Activated T-helper 1 cell treated with anti-CD3 and anti-CD28 coated beads, Interleukin-12 subunit alpha, Interleukin-12 subunit beta, Interleukin-2, Interleukin-4 antibody, amounts not matched to agents 30 ng/mL and 10 ng/mL and 1 ng/mL, durations not matched to agents 14 hours and 24 hours and 36 hours (primary cell): ENCODE measurements at places on chromosomes 2 and 18.

DNA sequence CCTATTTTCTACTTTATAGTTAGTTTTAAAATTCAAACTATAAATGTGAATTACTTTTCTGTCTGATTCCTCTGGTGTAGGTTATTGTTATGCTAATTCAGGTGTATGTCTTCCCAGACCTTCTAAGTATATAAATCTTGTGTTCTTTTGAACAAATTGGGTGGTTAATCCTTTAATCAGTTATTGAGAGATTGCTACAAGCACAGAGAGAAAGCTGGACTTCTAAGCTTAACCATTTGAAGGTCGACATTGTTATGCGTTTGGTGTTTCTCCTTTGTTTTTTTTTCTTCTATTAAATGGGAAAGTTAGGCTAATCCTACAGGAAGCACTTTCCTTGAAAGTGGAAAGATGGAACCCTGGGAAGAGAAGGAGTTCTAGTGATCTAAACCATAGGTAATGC is 592.6 kb downstream of the SLC4A3 start:
- no peak for DNase-seq

DNA sequence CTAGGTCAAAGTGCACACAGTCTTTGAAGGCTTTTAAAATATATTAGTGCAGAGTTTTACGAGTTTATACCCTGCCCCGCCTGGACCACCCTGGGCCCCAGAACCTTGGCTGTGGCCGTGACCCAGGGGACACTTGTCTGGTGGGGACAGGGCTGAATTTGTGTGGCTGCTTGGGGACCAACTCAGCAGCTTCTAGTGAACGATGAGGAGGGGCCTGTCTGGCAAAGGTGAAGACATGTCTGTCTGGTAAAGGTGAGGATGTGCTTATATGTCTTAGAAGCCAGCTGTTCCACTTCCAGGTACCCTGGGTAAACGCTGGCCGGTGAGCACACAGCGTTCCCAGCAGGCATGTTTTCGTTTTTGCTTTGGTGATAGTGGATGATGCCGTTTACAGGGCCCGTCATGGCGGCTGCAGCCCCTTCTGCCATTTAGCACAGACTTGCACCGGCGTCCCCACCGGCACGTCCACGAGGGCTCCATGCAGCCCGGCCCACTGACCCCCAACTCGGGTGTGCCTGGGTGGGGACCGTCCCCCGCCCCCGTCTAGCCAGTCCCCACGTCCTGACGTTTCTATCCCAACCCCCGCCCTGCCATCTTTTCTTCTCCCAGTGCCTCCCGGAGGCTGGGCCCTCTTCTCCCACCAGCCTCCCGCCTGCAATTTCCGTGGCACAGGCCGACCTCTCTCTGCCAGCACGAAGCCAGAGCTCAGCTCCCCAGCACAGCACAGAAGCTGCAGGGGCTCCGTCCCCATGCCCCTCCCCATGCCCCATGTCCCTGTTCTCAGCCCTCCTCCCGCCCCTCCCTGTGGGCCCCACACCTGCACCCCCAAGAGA is 67.8 kb downstream of the SLC66A2 start:
- DNase-seq = no peak

GRCh38 chr2:2942225-2942624 is 435.4 kb downstream of the EIPR1 start:
- no peak for DNase-seq

- peak; percentile 64 for DNase-seq
Observed at GRCh38 chr2:9655441-9656269, 24.9 kb upstream of the YWHAQ start.

DNA sequence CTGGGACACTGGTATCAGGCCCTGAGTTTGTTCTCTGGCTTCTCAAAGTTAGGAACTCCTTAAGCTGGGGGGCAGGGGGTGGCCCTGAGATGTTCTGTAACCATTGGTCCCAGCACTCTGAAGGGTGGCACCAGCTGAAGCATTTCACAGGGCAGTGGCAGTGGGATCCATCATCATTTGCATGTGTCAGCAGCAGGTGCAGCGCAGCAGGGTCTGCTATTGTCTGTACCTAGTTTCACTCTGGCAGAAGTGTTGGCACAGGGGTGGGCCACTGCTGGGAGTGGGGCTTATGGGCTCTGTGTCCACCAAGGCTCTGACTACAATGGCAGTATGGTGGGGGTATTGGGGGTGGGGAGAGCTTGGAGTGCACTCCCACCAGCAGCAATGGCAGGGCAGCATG is 460.4 kb upstream of the ZNF804A start:
- DNase-seq = no peak

DNA sequence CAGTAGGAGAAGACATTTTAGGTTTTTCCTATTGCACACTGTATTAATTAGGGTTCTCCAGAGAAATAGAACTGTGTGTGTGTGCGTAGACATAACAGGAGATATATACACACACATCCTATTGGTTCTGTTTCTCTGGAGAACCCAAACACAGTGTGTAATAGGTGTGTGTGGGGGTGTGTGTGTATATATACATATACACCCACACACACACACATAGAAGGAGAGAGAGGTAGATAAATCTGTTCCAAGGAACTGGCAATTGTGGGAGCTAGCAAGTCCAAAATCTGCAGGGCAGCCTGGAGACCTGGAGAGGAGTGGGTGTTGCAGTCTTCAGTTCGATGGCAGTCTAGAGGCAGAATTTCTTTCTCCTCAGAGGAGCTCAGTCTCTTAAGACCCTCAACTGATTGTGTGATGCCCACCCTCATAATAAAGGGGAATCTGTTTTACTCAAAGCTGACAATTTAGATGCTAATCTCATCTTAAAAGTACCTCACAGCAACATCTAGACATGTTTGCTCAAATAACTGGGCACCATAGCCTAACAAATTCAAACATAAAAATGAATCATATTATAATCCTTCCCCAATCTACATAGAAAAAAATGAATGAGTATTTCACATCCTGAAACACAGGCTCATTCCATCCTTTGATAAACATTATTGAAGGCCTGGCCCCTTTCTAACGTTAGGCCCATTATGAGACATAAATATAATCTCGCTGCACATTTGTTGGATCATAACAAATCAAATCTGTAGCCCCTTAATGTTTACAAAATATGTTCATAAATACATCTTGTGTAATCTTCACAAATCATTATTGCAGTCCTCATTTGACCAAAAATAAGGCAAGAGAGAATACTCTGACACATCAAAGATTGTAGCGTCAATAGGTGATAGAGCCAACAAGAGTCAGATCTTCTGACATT is 35.1 kb upstream of the RTN4 start:
- DNase-seq = no peak

DNA sequence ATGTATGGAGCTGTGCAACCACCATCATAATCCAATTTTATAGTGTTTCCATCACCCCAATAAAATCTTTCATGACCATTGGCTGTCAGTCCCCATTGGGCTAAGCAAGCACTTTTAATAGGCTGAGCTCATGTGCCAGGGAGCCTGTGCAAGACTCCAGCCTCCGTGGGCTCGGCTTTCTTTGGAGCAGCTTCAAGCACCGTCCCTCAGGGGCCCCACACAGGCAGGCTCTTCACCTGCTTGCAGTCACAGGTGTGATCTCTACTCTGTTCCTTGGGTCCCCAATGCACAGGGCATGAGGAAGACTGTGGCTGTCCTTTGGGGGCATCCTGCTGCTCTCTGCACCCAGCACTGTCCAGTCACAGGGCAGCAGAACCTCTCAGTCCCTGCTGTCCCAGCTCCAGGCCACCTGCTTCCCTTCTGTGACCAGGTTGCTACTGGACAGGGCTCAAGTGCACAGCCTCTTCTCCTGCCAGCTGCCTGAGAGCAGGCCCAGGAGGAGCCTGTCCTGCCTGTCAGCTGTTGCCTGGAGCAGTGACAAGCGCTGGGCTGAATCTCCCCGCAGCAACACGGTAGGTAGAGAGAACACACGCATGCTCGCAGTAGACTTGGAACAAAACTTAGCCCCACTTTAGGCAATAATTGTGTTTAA is 40.7 kb upstream of the TMEM131 start:
- DNase-seq = no peak

DNA sequence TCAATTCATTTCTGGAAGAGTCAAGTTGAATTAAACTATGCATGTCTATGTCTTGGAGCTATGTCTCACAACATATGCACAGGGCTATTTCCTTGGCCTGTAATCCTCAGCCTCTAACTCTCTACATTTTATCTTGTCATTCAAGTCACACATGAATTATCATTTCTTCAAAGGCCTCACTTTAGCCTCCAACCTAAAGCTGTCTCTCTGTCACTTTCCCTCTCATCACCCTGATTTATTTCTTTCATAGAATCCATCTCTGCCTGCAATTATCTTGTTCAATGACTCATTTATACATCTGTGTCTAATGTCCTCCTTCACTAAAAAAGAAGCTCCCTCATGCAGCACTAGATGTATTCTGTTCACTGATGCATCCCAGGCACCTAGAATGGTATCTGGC is 614.2 kb upstream of the REG3G start:
- DNase-seq = no peak

DNA sequence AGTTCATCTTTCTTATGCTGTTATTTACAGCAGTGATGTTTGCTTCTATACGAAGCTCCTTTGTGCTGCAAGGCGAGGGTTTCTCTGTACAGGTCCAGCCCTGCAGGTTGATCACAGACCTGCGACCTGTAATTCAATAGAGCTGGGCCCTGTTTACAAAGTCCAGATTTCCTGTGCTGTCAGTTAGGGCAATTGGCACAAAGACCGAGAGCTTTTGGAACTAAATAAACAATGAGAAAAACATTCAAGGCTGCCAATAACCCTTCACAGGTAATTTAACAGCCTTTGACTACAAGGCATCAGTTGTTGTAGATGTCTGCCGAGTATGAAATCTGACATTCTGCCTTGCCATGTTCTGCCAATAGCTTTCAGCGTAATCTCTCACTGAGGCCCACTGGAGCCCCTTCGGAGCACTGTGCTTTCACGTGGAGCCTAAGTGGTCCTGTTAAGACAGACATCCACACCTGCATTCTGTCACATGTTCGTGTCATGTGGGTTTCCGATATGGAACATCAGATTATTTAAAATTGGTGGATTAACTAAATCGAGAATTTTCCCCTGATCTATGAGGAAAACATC is 232.5 kb downstream of the PTGR3 start:
- no peak for DNase-seq

GRCh38 chr2:34408100-34408499 is 809.0 kb upstream of the FAM98A start:
- DNase-seq = no peak

DNA sequence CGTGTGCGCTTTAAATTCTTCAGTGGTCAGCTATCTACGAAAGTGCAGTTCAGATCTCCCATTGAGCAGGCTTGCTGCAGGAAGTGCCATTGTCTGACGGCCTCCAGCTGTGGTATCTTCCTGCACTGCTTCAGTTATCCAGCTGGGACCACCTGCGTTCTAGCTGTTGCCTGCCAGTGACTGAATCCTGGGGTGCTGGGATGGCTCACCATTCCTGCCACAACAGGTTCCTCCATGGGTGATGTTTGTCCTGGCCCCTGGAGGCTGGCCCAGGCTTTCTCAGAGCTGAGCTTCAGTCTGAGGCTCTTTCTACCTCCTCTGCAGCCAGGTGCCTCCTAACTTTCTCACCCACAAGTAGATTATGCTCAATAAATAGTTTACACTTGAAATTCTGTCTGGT is 498.5 kb upstream of the HS6ST1 start:
- no peak for DNase-seq

DNA sequence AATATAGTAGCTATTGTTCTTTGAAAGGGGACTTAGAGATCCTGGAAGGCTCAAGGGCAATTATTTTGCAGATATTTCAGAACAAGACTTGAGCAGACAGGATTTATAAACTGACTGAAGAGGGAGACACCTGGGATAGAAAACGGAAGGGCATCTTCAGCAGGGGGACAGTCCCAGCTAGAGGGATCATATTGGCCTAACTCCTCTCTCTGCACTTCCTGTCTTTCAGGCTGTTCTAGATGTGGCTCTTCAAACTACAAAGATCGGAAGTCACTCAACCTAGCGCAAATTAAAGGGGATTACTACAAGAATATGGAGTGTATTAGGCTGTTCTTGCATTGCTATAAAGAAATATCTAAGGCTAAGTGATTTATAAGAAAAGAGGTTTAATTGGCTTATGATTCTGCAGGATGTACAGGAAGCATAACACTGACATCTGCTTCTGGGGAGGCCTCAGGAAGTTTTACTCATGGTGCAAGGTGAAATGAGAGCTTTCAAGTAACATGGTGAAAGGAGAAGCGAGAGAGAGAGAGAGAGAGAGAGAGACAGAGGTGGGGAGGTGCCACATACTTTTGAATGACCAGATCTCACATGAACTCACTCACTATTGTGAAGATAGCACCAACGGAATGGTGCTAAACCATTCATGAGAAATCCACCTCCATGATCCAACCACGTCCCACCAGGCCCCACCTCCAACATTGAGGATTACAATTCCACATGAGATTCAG is 5.3 kb upstream of the CTIF start:
- no peak for DNase-seq

- no peak for DNase-seq
Observed at GRCh38 chr18:23580677-23581367, 5.5 kb downstream of the NPC1 start.

GRCh38 chr2:15769676-15770547 is 170.4 kb upstream of the MYCN start:
- no peak for DNase-seq

DNA sequence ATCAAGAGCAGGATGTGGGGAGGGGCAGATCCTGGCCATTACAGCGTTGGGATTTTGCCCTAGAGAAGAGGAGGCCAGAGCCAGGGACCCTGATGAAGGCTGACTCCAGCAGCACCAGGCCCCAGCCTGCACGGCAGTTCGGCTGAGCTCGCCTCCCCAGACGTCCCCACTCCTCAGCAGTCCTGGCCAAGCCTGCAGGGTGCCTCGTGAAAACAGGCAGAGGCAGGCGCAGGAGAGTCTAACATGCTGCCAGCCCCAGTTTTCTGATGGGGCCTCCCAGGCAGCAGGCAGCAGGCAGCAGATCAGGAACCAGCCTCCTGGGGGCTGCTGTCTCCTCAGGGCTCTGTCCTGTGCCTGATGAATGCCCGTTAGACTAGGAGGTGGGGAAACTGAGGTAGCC is 19.7 kb upstream of the GLI2 start:
- no peak for DNase-seq

- DNase-seq = no peak
Observed at GRCh38 chr2:134858245-134858644, 19.8 kb downstream of the ACMSD start.

DNA sequence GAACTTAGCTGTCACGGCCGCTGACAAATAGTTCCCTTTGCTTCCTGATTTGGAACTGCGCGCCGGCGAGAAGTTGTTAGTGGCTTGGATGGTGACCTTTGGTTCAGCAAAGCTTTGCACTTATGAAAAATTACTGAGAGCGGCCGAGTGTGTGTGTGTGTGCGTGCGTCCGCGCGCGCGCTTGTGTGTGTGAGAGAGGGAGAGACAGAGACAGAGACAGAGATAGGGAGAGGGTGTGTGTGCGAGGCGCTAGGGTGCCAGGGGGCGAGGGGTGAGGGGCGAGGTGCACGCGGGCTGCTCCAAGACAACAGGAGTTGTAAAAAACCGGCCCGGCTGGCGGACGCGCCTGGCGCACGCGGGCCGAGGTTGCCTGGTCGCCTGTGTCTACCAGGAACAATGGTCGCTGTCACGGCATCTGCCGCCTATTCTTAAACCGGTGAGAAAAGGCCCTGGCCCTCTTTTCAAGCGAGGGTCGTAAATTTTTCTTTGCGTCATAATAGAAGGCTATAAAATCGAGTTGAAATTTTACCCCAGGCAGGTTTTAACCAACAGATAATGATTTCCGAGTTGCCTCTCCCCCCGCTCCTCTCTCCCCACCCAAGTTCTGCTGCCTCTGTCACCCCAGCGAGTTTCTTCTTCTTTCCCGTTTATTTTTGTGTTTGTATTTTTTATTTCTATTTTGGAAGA is 535 bp downstream of the HOXD3 start:
- no peak for DNase-seq

GRCh38 chr2:224893848-224894247 is 148.4 kb downstream of the DOCK10 start:
- no peak for DNase-seq

- no peak for DNase-seq
Observed at GRCh38 chr2:224343226-224343625, 58.7 kb downstream of the FAM124B start.
